ENCODE measurements at places on chromosomes 5 and 9.

DNA sequence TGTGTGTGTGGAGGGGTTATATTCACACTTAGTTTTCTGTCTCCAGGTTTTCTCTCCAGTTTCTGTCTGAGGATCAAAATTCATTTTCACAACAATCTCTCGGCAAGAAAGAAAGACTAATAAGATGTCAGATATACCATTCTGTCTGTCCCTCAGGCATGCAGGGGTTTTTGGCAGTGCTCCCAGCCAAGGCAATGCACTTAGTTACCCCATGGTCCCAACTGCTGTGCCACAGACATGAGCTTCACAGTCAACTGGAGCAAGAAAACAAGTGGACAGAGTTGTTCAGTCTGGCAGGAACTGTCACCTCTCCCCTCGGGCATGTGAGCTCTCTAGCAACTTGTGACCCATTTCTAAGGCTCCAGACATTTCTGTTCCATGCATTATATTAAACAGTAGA lies 101.7 kb upstream of the LHFPL2 start:
- no peak for DNase-seq

DNA sequence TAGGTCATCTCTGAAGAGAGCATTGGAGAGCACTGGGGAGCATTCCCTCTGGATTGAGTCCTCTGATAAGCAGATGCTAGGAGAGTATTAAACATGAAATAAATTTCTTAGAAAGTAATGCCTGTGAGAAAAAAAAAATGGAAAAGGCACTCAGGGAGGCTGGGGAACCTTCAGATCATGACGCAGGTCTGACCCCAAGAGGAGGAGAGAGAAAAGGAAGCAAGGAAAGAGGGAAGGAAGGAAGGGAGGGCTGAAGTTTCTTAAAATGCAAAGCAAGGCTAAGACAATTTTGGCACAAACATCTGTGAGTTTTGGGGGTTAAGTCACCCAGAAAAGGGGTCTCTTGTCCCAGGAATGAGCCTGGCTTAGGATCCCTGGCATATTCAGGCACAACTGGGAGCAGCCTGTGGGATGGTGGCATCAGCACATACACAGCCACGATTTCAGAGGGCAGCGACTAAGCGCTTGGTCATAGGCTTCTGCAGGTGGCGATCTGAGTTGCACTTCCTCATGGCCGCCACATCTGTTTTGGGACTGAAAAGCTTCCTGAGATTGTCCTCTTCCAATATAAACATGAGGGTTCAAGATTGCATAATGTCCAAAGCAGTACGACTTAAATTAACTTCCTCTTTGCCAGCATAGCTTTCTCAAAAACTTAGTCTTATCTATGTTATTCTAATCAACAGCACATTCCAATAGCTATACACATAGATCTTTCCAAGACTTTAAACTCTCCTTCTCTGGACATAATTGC lies 692.7 kb downstream of the DNAH5 start:
- no peak for DNase-seq

GRCh38 chr5:174610968-174611367 lies 113.4 kb upstream of the MSX2 start:
- no peak for DNase-seq

DNA sequence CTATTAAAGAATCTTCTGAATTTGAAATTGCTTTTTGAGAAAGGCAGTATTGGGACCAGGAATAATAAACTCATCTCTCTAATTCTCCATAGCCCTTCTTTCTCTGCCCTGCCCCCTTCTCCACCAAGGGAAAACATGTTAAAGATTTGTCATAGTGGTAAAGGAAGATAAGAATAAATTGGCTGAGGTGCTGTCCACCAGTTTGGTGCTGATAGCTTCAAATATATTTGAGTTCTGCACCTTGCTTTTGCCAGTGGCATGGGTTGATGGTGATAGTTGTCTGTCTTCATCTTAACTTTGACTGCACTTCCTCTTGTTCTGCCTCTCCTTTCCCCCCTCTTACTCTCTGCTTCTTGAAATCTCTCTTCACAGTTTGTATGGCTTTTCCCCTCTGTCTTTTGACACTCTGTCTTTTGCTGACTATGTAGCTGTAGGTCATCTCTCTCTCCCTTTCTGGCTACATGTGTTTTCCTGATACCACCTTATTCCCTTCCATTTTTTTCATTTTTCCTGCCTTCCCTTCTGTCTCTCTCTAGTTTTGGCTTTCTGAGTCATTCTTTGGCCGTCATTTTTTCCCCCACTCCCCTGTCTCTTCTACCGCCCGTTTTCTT lies 56.6 kb downstream of the NDUFS4 start:
- no peak for DNase-seq

- no peak for DNase-seq
Measured at GRCh38 chr9:108666240-108666784, 189.5 kb downstream of the ACTL7B start.

- no peak for DNase-seq
Measured at GRCh38 chr9:85741095-85741874, 469 bp downstream of the AGTPBP1 start.

DNA sequence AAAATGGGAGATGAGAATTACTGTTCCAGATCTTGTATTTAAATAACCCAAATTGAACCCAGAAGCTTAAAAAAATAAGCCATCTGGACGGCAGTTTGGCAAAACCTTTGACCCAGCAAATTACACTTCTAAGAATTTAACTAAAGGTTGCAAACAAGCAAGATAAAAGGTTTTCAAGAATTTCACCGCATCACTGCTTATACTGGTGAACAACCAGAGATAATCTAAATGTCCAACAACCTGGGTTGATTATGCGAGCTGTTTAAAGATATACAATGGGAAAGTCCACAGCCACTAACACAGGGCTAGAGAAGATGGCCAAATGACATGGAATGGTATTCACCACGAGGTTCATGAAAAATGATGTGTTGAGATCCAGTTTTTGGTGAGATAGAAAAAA lies 149.3 kb downstream of the GNAQ start:
- DNase-seq: no peak

- no peak for DNase-seq
Measured at GRCh38 chr9:128408963-128409431, 11.7 kb upstream of the CERCAM start.

- no peak for DNase-seq
Measured at GRCh38 chr5:168611165-168611564, 32.0 kb upstream of the PANK3 start.

DNA sequence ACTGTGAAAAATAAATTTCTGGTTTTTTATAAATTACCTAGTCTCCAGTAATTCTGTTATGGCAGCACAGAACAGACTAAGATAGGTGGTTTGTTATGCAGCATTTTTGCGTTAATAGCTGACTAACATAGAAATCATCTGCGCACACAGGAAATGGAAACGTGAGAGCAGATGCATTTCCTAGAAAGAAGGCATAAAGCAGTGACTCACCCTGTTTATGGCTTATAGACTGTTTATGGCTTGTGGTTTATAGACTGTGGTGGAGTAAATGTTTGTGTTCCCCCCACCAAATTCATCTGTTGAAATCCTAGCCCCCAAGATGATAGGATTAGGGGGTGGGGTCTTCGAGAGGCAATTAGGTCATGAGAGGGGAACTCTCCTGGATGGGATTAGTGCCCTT lies 18.3 kb upstream of the OSMR start:
- DNase-seq: no peak

- no peak for DNase-seq
Measured at GRCh38 chr9:127209948-127210640, 54.5 kb upstream of the GARNL3 start.

GRCh38 chr5:141040093-141040770 lies 10.9 kb upstream of the PCDHB1 start:
- no peak for DNase-seq

DNA sequence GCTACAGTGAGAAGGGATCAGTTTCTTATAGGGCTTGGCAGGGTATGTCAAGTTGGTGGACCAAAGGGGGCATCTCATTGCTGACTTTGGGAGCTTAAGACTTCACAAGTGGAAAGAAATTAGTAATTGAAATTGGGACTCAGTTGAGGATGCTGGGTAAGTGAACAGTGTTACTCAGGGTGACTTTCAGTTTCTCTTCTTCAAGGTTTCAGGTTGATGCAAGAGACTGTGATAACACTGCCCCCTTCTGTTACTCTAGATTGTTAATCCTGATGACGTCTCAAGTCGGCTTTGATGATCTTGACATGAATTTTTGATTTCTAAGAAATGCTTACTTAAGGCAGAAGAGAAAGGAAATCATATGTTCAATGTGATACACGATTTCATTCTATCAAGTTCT lies 21.3 kb downstream of the KCTD16 start:
- peak; percentile 29 for DNase-seq

- DNase-seq: no peak
Measured at GRCh38 chr9:73137286-73137899, 14.3 kb upstream of the ANXA1 start.

- no peak for DNase-seq
Measured at GRCh38 chr5:179314606-179315355, 30.5 kb downstream of the ADAMTS2 start.

DNA sequence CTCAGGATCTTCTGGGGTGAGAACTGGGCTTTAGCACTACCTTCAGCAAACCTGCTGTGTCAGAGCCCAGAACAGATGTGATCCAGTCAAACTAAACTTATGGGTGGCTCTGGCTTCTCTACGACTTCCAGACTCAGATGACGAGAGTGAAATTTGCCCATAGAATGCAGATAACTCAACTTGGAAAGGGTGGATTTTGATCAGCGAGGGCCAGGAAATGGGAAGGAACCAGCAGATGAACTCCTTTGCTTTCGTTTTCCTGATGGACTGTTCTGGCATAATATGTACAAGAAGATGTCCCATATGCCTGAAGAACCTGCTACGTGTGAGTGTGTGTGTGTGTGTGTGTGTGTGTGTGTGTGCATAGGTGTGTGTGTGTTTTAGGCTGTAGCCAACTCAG lies 132.0 kb upstream of the MOCS2 start:
- DNase-seq: no peak

- DNase-seq: no peak
Measured at GRCh38 chr5:154264549-154265196, 74.1 kb downstream of the GALNT10 start.

DNA sequence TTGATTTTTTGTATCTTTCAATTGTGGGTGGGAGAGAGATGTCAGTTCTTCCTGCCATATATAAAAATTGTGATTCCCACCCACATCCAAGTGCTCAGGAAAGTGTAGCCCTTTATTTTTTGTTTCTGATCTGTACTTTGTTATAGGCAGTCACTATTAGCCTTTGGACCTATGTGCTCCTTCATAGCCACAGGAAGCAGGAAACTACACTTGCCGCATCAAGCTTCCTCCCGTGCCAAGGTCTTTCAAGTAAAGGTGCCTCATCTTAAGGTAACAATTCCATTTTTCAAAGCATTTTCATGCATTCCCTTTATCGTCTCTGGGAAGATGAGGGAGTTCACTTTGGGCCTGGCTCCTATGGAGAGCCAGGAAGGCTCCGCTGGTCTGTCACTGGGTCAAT lies 339.0 kb downstream of the DIRAS2 start:
- DNase-seq: no peak

DNA sequence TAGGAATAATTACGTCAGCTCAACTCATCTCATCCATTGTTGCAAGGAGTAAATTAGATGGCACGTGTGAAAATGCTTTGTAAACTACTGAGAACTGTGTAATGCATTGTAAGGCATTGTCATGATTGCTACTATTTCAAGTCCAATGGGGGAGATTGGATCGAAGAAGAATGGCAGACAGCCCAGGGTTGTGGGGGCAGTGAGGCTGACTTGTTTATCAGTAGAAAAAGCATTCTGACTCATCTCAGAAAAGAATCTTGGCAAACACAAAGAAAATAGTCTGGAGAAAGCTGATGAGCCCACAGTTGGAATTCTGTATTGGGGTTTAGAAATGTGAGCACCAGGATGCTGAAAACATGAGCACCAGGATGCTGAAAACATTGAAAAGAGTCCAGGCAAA lies 28.0 kb upstream of the DAP start:
- DNase-seq: no peak

DNA sequence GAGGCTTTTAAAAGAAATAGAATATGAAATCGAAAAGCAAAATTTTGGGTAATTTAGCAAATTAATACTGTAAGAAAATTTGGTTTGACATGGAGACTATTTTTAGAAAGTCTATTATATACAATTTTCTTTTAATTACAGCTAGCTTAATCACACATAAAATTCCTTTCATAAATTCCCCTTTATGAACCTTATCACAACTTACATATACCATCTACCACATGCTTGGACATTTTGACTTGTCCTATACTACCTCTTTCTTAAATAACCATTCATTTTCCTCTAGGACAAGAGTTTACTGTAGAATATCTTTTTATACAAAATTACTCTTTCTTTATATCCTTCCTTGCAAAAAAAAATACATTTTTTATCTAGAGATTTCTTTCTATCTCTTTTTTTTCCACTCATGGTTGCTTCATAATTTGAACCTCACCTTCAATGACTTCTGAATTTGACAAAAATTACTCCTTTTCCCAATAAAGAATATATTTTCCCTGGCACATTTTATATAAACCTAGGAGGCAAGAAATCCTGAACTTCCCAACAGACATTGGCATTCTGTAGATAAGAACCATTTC lies 34.0 kb upstream of the SYK start:
- no peak for DNase-seq

- no peak for DNase-seq
Measured at GRCh38 chr5:27479859-27480258, 441.5 kb upstream of the CDH9 start.

DNA sequence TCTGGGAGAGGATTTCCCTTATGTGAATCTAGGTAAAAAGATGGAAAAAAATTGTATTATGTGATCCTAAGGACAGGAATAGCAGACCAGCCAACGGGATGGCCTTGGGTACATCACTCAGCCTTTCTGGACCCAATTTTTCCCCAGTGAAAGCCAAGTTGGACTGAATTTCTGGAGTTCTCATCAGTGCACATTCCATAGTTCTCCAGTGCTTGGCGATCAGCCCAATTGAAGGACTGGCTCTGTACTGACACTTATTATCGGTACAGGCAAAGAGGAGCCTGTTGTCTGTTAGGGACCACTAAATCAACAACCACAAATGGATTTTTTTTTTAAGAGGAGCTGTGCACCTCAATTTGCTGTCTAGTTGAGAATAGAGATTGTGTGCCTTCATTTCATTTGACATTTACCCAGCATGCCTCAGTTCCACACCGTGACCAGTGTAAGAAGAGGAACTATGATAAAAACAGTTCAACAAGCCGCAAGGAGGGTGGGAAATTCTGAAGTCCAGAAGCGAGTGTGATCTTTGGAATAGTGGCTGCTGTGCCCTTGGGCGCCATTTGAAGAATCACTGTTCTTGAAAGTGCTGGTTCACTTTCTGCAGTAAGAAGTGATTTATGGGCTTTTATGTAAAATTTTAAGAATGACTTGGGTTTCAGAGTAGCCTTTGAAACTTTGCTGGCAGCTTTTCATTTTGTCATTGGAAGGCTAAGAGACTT lies 8.0 kb downstream of the ARL10 start:
- no peak for DNase-seq

All from activated T-cell treated with anti-CD3 and anti-CD28 coated beads, Interleukin-2, amount 50 U/mL, for 1 hour (primary cell).